Stimulated activated CD8-positive, alpha-beta memory T cell treated with anti-CD3 and anti-CD28 coated beads, Interleukin-4, amount 100 ng/mL, for 1 hour (primary cell): ENCODE measurements at places on chromosomes 13 and 19.

- no peak for DNase-seq
Observed at GRCh38 chr19:44741841-44742329, 6.6 kb upstream of the BCL3 start.

DNA sequence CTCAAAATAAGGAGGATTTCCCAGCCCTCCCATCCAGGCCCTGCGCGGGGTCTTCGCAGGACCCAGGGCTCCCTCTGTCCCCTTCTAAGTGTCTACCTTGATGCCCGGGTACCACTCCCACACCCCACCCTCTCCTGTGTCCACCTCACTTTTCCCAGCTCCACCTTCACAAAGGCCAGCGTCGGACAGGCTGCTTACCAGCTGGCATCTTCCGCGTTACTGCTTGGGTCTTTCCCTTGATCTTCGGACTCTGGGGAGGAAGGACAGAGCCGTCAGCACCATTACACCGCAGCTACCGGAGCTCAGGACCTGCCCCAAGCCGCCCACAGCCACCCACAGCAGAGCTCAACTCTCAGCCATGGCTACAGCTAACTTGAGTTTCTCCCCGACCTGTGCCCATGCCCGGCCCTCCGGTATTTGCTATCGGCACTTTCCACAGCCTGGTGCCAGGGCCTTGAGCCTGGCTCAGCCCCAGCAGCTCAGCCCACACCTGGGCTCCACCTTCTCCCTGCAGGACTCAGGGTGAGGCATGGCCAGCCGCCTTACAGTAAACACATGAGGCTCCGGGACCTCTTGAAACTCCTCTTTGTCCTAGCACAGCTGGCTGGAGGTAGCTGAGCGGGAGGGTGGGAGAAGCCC lies 3.8 kb downstream of the C13orf46 start:
- no peak for DNase-seq

- DNase-seq: no peak
Observed at GRCh38 chr13:27401210-27401609, 23.2 kb upstream of the GTF3A start.

DNA sequence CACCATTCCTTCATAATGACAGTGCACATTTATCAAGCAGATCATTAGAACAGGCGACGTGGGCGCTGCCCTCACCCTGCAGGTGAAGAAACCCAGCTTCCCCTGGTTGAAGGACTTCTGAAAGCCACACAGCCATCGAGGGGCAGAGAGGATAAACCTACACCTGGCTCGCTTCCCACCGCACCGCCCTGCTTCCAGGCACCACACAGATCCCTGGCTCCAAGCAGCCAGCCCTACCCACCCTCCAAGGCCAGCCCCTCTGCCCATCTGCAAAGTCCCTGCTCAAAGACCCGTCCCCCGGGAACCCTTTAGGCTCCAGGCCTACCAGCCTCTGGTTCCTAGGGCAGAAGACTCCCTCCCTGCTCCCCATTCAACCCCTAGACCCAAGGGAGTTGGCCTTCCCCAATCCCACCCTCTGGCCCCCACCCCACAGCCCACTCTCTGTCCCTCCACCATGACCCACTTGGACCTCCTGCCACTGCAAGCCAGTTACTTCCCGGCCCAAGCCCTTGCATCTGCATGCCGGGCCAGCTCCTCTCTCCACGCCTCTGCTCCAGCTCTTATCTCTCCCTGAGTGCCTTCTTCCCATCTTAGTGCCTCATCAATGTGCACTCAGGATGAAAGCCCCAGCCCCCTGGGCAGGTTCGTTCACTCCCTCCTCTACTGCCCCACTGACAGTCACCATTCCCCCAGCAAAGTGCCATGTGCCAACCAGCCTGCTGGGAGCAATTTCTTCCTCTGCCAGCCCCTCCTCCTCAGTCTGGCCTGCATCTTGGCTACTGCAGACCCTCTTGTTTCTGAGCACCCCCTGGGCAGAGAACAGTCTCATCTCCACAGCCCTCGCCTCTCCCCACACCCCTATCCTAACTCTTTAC lies 28.0 kb downstream of the PEPD start:
- DNase-seq: no peak

DNA sequence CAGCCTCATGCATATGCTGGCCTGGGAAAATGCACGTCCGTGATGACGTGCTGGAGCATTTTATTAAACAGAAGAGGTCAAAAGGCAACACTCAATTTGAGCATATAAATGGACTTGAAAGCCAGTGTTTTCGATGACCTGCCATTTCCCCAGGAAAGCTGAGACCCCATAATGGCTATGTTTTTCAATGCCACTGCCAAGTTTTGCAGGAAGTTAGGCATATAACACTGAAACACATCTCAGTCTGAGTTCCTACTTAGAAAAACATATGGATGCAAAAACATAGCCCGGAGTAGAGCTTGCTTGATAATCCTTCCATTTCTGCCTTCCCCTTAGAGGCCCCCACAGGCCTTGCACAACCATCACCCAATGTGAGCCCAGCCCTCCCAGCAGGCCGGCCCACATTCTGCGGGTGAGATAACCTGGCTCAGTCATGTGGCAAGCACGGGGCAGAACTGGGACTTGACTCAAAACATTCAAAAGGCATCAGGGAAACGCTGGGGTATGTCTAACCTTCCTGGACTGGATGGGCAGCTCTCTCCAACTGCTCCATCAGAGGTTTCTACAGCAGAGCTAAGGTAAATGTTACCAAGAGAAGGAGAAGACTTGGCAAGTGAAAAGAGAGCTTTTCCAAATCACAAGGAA lies 24.9 kb downstream of the EPS15L1 start:
- no peak for DNase-seq

DNA sequence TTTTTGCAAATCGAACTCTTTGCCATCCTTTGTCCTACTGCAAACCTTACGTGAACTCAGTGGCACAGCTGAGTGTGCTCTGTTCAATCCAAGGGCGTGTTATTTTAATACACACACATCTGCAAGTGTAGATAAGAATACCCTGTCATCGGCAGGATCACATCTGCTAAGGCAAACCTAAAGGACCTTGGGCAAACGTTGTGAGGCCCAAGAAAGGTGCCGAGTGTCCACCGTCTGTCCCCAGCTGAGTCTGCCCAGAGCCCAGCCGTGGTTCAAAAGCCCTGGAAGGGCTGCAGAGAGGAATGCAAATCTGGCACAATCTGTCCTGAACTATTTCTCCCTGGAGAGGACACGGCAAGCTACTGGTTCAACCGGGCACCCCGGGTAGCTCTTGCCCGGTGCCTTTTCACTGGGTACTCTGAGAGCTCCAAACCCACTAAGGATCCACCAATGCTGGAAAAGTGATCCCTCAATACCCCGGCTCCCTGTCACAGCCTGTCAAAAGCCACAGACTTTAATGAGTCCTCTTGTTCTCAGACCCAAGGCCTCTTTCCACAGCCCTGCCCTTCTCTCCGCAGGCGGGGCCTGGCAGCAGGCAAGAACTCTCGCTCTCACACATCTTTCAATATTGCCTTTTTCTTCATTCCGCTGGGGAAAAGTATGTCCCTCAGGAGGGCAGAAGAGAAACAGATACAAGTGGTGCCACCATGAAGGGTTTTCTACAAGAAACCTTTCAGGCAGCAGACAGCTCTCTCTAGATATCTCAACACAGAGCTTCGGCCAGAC lies 17.0 kb downstream of the SLC7A1 start:
- no peak for DNase-seq
